Fibroblast of lung (primary cell): ENCODE measurements at places on chromosomes 7 and 10. TPM values are rescaled to one million over a fixed set of nuclear protein-coding genes. Genes with fewer than 3 reads are reported as not detected.

The KCNIP2 gene
- total RNA-seq: 0.77 and 1.8 TPM in 2 replicates

The TRPV5 gene
- total RNA-seq: not detected in 2 replicates

The RTKN2 gene
- 0.51 and 1.2 TPM in 2 replicates for total RNA-seq

The GIMAP7 gene
- total RNA-seq: not detected in 2 replicates

The TRIL gene
- 0.17 and 0.77 TPM in 2 replicates for total RNA-seq

The AGBL3 gene
- 1.3 TPM in 2 replicates for total RNA-seq

The SPDYE16 gene
- total RNA-seq: 0.17 and 0.51 TPM in 2 replicates

The NPFFR1 gene
- total RNA-seq: under 0.01 TPM in 1 of 2 replicates, not detected in the other

The ZNF655 gene
- 70.1 and 92.6 TPM in 2 replicates for total RNA-seq

The CALD1 gene
- 299 and 343 TPM in 2 replicates for total RNA-seq

The TWNK gene
- total RNA-seq: 6.1 and 8.0 TPM in 2 replicates

The CYP2C18 gene
- not detected in 2 replicates for total RNA-seq
